ENCODE measurements at places on chromosomes 7 and 10. TPM values are rescaled to one million over a fixed set of nuclear protein-coding genes. Genes with fewer than 3 reads are reported as not detected.

The EGR2 gene
- 0.56 TPM for total RNA-seq

The NME8 gene
- total RNA-seq, result not detected

The TMEM176B gene
- total RNA-seq, result not detected

The CCDC172 gene
- total RNA-seq, result not detected

The H2BK1 gene
- total RNA-seq, result not detected

The GBX1 gene
- not detected for total RNA-seq

The CNPY1 gene
- total RNA-seq, result not detected

The WEE2 gene
- total RNA-seq, result not detected

The PAXIP1 gene
- total RNA-seq, result 7.5 TPM

The EGFR gene
- 63.9 TPM for total RNA-seq

The ACBD5 gene
- total RNA-seq, result 11.7 TPM

The AMZ1 gene
- 0.54 TPM for total RNA-seq

The RTKN2 gene
- 0.90 TPM for total RNA-seq

The GPRIN2 gene
- total RNA-seq, result not detected

The C7orf33 gene
- not detected for total RNA-seq
